Cardiac fibroblast (primary cell): ENCODE measurements at places on chromosomes 16 and 17.

DNA sequence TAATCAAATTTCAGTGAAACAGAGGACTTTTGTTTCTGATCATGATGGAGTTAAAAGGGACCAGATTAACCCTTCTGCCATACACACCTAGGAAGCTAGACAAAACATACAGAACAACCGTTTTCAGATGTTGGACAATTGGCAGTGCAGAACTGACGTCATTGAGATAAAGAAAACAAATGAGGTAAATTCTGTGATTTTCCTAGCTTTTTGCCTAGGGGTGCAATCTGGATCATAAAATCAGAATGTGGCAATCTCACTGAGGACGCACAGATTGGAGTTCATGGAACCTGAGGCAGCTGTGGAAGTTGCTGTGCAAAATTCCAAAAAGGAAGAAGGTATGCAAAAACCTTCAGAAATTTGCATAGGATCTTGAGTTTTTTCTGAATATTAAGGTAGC is 15.0 kb upstream of the USP32 start:
- no peak for DNase-seq

- DNase-seq = no peak
Observed at GRCh38 chr16:69672315-69672997, 53.9 kb downstream of the NQO1 start.

DNA sequence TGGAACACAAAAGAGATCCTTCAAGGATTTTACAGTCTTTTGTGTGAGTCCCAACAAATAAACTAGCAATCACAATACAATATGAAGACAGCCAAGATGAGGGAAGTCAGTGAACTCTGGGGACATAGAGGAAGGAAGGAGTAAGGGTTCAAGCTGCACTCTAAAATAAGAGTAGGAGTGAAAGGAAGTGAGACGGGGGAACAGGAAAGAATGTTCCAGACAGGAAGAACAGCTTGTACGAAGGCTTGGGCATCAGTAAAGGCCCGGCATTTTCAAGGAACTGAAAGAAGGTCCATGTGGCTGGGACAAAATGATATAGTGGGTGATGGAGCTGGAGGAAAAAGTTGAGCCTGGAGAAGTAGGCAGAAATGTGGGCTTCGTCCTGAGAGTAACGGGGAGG is 4.5 kb downstream of the CCL17 start:
- DNase-seq = no peak

DNA sequence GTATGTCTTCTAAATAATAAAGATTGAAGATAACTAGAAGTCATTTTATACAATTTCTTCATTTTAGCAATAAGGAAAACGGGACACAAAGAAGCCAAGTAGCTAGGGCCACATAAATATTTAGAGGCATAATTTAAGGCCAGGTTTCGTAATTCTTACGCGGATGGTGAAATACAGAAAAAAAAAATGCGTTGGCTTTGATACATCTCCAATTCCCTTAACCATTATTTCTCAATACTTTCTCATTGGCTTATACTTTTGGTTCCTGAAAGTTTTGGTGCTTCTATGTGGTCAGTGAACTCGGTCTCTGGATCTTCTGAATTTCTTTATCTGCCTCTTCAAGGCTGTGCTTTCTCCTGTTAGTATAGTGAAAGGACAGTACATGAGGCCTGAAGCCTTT is 888.1 kb downstream of the KCNJ2 start:
- DNase-seq = no peak

DNA sequence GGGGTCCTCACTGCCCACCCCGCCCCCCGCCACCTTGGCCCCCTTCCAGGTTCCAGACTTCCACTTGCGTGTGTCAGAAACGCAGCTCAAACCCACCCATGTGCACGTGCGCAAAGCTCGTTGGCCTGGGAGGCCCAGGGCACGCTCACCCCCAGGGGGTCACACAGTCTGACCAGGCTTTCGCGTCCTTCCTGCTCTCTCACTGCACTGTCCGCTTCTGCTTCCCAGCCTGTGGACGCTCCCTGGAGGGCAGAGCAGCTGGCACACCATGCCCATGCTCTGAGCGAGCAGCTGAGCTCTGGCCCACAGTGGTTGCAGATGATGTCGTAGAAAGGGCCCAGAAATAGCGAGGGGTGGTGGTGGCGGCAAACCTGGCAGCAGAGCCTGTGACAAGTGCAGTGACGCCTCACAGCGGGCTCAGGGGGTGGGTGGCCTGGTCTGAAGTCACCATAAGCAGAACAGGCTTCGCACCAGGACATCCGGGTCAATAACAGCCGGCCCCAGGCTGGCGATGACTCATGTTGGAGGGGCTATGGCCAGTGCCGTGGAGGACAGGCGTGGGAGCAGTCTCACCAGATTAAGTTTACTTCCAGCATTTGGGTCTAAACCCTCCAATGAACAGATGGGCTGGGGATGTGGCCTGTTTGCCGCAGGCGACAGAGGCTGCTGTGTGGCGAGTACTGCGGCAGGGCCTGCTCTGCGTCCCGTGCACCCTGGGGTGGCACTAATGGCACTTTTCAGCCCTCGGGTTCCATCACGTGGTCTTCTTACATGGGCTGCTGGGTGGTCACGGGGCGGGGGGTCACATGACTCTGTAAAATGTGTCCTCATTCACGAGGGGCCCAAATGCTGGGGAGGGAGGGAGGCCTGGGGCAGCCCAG is 49.0 kb downstream of the NT5M start:
- DNase-seq = peak; percentile 56

DNA sequence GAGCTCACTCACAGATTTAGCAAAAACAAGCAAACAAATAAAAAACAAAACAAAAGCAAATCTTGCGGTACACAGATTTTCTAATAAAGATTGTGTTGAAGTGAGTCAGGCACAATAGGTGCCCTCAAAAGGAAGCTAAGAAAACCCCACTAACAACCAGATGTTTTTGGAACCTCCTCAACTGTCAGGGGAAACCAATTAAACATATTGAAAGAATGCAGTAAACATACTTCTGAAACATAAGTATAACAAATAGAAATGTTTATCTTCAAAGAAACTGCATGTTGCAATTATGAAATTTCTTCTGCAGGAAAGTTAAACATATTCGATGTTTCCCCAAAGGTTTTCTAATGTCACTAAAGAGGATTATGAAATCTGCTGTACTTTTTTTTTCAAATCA is 110.5 kb upstream of the CORO6 start:
- DNase-seq = peak; percentile 52

- no peak for DNase-seq
Observed at GRCh38 chr17:27608328-27609230, 22.4 kb upstream of the LGALS9 start.

DNA sequence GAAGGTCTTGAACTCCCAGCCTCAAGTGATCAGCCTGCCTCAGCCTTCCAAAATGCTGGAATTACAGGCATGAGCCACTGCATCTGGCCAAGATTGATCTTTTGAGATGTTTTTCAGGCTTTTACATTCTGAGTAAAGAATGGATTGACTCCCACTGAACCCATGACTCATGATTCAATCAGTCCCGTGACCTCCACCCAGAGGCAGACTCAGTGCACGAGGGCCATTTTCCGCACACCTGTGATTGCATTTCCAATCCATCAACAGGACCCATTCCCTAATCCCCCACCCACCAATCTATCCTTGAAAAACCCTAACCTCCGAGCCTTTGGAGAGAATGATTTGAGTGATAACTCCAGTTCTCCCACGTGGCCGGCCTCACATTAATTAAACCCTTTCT is 40.4 kb upstream of the PRKCB start:
- no peak for DNase-seq

DNA sequence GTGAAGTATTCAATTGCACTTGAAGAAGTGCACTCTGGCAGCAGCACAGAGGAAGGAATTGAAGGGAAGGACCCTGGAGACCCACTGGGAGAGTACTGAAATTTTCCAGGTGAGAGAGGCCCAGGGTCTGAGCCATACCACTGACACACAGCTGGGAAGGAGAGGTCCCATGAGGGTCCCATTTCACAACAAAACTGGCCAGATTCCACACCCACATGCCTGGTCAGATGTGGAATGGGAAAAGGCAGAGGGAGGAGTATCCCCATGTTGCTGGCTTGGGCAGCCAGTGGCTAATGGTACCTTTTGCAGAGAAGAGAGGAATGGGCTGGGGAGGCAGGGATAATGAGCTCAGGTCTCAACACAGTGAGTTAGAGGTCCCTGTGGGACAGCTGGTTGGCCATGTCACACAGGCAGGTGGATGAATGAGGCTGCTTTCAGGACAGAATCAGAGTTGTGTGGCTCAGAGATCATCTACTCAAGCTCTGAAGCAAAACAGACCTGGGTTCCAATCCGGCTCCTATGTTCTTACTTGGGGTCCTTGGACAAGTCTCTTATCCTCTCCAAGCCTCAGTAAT is 26.2 kb upstream of the NGFR start:
- DNase-seq = peak; percentile 25

DNA sequence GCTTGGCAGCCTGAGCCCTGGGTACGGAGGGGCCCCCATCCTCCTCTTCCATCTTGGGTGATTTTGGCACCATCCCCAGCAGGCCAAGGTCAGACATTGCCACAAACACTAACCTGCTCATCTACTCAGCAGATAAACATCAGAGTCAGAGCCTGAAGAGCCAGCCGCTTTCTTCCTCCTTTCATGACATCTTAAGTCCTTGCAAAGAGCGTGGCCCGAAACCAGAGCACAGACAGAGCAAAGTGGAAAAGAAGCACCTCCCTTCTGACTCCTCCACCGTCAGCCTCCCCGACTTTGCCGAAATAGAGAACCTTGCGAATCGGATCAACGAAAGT is 60.4 kb upstream of the RPH3AL start:
- no peak for DNase-seq

- DNase-seq = no peak
Observed at GRCh38 chr17:17845046-17845775, 8.4 kb upstream of the SREBF1 start.

DNA sequence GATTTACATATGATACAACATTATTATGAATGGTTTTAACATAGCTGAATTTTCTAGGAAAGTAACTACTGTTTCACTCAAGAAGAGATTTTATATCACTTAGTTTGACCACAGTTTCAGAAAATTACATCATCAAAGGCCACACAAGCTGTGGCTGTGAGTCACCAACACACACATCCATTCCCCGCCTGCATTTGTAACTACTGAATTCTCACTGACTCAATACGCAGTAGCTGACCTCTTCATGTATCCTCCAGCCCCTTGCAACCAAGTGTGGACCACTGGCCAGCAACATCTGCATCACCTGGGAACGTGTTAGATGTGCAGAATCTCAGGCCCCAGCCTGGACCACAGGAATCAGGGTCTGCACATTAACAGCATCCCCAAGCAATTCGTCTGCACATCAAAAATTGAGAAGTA is 197.6 kb downstream of the XYLT1 start:
- peak; percentile 85 for DNase-seq

DNA sequence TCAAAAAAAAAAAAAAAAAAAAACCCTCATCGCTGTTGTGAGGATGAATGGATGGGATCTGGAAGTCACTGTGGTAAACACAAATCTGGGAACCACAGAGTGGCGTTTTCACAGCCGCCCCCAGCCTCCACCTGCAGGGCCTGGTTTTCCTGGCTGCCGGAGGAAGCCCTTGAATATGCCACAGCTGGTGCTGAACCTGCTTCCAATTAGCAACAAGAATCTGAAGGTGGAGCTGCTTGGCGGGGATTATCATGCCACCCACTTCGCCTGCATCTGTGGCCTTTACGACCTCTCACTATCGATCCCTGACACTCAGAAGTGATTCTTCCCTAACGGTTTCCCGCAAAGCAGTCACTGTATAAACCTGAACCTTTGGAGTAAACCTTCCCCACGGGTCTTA is 16.1 kb downstream of the MRM3 start:
- no peak for DNase-seq

GRCh38 chr17:9200699-9201359 is 179.5 kb downstream of the NTN1 start:
- no peak for DNase-seq

- no peak for DNase-seq
Observed at GRCh38 chr17:77549726-77550366, 408.7 kb upstream of the TNRC6C start.

DNA sequence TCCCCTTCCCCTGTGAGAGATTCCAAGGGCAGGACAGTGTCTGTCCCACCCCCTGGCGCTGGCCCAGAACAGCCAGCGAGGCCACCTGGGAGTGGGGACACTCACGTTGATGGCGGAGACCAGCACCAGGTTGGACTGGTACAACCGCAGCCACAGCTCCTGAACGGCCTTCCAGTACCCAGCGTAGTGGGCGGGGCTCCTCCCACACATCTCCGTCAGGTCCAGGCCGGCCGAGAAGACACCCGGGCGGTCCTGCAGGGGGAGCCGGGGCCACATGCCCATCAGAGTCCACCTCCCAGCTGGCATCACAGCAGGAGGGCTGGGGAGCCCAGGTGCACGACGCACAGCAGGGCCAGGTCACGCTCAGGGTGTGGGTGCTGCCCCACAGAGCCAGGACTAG is 7.1 kb downstream of the ECI1 start:
- DNase-seq = no peak

DNA sequence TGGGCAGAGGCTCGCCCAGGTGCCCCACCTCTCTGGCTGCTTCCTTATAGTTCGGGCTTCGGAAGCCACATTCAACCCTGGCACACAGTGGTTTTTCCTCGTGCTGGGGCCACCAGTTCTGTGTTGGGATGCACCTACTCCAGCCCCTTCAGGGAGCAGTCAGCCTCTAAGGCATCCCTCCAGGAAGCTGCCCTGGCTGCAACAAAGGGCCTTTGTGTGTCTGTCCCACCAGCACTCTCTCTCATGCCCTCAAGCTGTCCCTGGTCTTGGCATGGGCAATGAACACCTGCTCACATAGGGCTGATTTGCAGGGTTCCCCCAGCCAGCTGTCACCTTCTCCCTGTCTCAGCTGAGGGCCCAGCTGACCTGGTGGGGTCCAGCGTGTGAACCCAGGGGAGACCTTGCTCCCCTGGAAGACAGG is 754 bp upstream of the NOXO1 start:
- no peak for DNase-seq

GRCh38 chr17:11991461-11991860 is 5.8 kb downstream of the ZNF18 start:
- DNase-seq = no peak

GRCh38 chr17:17752821-17753321 is 71.6 kb downstream of the RAI1 start:
- DNase-seq = no peak

DNA sequence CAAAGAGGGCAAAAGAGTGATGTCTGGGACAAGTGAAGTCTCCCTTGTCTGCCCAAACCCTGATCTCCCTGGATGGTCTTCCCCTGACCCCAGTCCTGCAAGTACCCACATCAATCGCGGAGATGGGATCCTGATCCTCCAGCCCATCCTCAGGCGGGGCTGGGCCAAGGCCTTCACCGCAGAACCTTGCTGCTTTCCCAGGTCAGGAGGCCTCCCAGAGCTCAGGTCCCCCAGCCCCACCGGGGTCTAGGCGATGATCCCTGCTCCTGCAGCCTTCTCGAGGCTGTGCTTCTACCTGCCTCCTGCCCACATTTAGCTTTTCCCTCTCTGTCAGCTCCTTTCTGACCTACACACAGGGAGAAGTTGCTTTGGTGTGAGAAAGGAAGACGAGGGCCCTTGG is 6.3 kb downstream of the SLC12A4 start:
- no peak for DNase-seq

DNA sequence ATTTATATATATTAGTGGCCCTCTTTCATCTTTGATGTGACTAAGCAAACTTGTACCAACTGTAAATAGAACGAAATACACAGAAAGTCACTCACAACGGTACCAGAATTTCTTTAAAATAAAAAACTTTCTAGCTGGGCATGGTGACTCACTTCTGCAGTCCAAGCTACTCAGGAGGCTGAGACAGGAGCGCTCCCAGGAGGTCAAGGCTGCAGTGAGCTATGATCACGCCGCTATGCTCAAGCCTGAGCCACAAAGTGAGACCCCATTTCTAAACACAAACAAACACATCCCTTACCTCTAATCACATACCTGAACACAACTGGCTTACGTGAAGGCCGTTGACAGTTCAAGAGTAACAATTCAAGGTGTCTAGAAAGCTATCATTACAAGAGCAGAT is 29.7 kb downstream of the STAT5B start:
- no peak for DNase-seq

- no peak for DNase-seq
Observed at GRCh38 chr16:78249832-78250231, 150.4 kb downstream of the WWOX start.
